ENCODE measurements at places on chromosomes 4 and X. TPM values are rescaled to one million over a fixed set of nuclear protein-coding genes. Genes with fewer than 3 reads are reported as not detected.

The FRMPD3 gene
- polyA plus RNA-seq = 0.74 TPM

The TLL1 gene
- polyA plus RNA-seq = 0.71 TPM

The ADH4 gene
- 0.86 TPM for polyA plus RNA-seq

The IL13RA2 gene
- polyA plus RNA-seq = 36.5 TPM

The YY2 gene
- polyA plus RNA-seq = 8.3 TPM

The DRD5 gene
- 0.34 TPM for polyA plus RNA-seq

The ARAP2 gene
- polyA plus RNA-seq = 10.9 TPM

The PGAM4 gene
- polyA plus RNA-seq = not detected

The ARL9 gene
- polyA plus RNA-seq = 5.9 TPM

The GIMD1 gene
- not detected for polyA plus RNA-seq

The GABRG1 gene
- polyA plus RNA-seq = 0.40 TPM

The ARMCX6 gene
- 29.3 TPM for polyA plus RNA-seq

DNA sequence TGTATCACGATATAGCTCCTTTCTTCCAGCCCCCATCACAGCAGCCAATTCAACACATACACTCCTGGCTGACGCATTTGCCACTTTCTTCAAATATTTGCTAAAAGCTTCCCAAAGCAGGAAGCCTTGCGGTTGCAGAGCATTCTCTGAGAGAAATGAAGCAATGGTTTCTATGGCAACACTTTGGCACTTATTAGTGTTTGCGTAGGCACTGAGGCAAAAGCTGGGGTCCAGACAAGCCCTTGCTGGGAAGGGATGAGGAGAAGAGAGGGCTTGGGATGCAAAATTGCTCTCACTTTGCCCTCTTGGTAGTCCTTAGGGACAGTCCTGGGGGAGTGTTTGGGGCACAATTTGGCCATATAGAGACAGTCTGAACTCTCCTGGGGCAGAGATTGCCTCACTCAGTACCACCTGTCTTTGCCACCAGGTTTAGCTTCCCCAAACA lies 55.0 kb upstream of the PAK3 start:
- no peak for DNase-seq

GRCh38 chr4:8035371-8035780 lies 95.7 kb upstream of the AFAP1 start:
- DNase-seq = no peak

DNA sequence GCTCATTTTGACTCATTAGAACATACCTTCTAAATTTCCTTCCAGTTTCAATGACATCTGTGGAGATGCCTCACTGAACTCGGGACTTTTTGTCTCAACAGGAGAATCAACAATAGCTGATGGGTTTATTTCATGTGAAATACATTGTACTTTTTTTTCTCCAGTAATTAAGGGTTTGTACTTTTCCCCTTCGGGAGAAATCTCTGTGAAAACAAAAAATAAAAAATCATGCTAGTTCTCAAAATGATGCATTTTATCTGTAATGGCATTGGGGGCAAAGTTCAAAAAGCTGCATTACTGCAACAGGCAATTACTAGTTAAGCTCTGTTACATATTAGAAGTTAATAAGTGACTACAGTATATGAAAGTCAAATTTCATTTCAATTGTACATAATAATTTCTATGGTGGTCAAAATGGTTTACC lies 167.3 kb upstream of the SH3RF1 start:
- no peak for DNase-seq

- DNase-seq = no peak
These were observed 61.5 kb downstream of the AMOT start for GRCh38 chrX:112779139-112779538.

DNA sequence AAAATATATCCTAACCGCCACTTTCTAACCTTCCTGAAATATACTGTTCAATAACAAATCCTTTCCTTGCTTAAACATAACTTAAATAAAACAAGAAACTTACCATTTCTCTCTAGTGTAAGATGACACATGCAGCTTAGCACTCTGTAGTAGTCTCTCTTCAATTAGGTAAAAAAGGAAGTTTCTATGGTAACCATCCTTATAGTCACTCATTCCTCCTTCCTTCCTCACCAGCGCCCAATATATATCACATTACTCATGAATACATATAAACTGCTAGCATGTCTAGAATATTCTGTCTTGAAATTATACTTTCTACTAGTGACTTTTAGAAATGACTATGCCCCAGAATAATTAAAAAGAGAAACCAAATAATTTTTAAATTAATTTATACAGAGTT lies 112.2 kb downstream of the SNCA start:
- no peak for DNase-seq

GRCh38 chr4:181548873-181549575 lies 694.2 kb upstream of the TENM3 start:
- no peak for DNase-seq

- no peak for DNase-seq
These were observed 28.8 kb upstream of the IL13RA1 start for GRCh38 chrX:118698516-118699170.

DNA sequence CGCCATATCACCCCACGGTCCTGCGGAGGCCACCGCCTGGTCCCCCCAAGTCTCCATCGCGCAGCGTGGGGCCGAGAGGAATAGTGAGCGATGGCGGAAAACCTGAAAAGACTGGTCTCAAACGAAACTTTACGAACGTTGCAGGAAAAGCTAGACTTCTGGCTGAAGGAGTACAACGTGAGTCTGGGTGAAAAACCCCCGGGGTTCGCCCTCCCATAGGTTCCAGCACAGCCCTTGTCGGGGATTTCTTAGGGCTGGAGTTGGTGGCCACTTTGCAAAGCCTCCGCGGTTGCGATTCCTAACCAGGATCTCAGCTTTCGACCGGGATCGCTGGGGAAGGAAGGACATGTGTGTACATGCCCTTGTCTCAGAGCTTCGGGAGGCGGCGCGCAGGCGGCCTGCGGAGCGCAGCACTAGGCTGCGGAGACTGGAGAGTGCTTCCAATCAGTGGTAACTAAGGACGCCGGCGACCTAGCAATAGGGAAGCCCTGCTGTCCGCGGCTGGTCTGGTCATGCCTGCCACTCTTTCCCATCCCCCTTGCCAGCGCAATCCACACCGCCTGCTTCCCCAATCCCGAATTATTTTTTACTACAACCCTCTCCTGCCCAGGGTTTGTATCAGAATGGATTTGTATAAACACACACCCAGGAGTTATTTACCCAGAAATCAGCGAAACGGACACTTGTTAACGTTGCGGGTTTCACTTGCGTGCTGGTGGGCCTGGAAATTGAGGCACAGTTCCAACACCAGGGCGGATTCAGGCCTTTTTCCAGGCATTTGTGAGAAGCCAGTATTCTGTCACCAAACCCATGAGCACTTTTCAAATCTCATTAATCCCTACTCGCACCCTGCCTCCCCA lies 741 bp downstream of the SPATA18 start:
- DNase-seq = peak; percentile 89

DNA sequence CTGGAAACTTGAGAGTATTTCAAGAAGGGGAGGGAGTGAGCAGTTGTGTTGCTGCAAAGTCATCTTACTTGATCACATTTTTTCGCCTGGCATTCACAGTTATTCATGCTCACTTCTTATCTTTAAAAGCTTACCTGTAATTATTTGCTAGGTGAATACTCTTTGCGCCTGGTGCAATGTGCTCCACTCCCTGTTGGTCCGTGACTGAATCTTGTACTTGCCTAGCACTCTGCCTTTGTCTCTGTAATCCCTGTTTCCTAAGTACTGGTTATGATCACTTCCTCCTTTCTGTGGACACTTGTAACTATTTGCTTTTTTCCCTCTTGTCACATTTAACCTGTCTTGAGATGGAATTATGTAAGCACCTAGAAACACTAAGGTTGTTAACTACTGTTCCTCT lies 5.8 kb downstream of the BMP2K start:
- no peak for DNase-seq

DNA sequence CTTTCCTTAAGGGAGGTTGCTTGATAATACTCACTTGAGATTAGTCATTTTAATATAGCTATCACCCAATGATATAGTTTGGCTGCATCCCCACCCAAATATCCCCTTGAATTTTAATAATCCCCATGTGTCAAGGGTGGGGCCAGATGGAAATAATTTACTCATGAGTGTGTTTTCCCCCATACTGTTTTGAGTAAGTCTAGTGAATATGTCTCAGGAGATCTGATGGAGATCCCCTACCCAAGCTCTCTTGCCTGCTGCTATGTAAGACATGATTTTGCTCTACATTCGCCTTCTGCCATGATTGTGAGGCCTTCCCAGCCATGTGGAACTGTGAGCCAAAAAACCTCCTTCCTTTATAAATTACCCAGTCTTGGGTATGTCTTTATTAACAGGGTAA lies 539.7 kb upstream of the GRID2 start:
- DNase-seq = no peak

DNA sequence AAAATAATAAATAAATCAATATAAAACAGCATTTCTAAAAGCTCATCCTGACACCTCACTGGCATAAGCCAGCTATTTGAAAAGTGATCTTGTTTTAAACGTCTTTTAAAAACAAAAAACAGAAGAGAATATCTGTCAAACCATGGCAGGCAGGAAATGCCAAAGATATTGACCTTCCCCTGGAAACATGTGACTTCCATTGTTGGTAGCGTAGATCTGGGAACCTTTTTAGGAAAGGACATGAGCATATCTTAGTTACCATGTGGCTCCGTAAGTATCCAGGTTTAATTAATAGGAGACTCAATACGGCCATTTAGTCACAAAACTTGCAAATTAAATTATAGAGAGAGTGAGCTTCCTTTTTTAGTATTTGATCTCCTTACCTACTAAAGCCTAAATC lies 83.0 kb upstream of the KLHL4 start:
- no peak for DNase-seq

- no peak for DNase-seq
These were observed 207.3 kb downstream of the FBXW7 start for GRCh38 chr4:152328582-152328981.

DNA sequence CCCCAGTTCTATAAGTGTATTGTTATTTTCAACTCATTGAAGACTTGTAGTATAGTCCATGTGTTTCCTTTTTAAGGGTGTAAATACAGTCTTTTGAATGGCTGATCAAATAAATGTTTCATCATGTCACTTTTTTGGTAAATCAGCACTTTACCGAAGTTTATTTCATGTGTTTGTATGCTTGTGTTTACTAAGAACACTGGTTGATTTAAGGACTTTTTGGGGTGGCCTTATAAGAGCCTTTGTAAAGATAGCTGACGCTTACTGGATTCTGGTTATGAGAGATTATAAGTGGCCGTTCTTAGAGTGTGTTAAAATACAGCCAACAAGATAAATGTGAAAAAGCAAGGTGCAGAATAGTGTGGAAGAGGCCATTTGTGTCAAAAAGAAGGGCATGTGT lies 2.6 kb downstream of the UBE2K start:
- DNase-seq = no peak

GRCh38 chr4:930028-930551 lies 2.0 kb downstream of the GAK start:
- DNase-seq = no peak

- DNase-seq = no peak
These were observed 122.9 kb downstream of the GPAT3 start for GRCh38 chr4:83658806-83659205.

DNA sequence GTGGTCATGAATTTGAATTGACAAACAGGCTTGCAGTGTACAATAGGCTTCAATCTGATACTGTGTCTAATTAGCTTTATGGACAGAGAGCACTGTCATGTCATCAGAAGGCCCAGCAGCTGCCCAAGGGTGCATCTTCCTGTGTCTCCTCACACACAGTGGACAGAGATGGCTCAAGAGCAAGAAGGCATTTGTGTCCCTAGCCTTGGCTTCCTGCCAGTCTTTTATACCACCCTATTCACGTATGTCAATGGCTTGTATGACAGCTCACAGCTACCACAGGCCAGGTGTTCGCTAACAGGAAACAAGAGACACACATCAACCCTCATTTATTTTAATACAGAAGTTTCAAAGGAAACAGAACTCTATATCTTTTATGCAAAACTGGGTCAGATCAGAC lies 874.0 kb upstream of the AGA start:
- no peak for DNase-seq

DNA sequence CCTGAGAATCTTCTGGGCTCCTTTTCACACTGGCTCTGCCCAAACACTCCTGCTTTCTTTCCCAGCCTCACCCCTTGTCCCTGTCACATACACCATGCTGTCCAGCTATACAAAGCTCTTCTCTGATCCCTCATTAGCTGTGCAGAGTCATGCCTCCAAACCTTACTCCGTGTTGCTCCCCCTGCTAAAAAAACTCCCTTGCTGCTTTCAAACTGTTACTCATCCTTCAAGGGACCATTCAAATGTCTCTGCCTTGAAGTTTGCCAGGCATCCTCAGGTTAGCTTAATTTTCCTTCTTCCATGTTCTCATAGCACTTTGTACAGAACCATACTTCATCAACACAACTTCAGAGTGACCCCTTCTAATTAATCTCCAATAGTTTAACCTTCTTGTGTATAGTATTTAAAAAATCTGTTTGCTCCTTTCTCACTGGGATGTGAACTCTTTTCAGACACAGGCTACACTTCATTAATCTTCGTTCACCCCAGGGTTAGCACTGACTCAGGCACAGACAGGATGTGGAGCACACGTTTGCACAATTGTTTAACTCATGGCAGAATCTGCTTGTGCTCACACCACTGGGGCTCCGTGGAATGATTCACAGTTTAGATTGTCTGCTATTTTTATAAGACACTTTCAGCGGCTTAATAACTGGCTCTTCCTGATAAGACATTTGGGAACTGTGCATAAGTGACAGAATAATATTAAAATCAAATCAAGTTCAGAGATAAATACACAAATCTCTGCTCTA lies 21.4 kb upstream of the SEL1L3 start:
- no peak for DNase-seq

GRCh38 chr4:120853161-120853935 lies 69.2 kb downstream of the PRDM5 start:
- no peak for DNase-seq

DNA sequence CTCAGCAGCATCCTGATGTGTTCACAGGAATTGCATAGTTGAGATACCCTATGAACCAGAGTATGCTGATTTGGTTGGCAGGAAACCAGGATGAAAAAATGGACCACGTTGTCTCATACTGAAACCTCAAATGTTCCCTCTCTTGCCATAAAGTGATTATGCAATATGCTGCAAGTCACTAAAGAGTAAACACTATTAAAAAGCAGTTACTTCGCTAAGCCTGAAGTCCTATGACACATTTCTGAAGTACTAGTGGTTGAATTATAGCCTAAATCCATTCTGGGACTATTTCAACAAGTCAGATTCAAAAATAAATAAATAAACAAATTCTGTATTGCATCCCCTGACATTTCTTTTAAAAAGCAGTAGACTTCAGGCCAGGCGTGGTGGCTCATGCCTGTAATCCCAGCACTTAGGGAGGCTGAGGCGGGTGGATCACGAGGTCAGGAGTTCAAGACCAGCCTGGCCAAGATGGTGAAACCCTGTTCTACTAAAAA lies 106.0 kb upstream of the NAP1L5 start:
- DNase-seq = peak; percentile 51

- no peak for DNase-seq
These were observed 232.2 kb downstream of the C4orf33 start for GRCh38 chr4:129328162-129328561.

DNA sequence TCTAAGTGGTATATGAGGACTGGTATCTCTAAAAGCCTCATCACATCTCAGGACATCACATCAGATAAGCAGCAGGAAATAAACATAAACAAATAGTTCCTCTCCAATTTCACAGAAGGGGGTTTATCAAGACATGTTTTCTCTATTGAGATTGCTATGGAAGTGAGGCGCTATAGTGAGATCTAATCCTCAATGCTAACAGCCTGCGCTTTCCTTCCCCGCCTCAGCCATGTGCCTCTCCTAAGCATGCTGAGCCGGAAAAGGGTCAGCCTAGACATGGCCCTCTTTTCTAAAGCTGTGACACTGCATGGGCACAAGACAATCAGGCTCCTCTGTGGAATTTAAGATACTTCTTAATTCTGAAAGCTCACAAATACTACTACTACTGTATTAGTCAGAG lies 286.1 kb downstream of the INPP4B start:
- DNase-seq = no peak

- no peak for DNase-seq
These were observed 54.5 kb downstream of the CCSER1 start for GRCh38 chr4:90181644-90182043.
